Left colon (tissue), 2 donors: ENCODE measurements at places on chromosomes 1 and 21. TPM values are rescaled to one million over a fixed set of nuclear protein-coding genes. Genes with fewer than 3 reads are reported as not detected.

DNA sequence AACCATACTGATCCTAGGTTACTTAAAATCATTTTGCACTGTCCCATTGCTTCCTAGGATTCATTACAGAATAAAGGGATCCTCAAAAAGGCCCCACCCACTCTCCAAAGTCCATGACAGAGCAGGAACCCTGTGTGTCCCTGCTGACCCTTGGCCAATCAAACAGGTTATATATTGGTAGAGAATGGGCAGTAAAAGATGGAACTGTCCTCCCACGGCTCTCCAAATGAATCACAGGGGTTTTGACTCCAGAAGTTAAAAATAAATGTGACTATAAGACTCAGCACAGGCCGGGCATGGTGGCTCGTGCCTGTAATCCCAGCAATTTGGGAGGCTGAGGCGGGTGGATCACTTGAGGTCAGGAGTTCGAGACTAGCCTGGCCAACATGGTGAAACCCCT lies 65.5 kb downstream of the ACOT7 start:
- DNase-seq: no peak

The FNDC5 gene
- total RNA-seq: 0.85 TPM

GRCh38 chr1:46369542-46370213 lies 24.4 kb upstream of the FAAH start:
- DNase-seq: no peak

The HPCAL4 gene
- total RNA-seq: not detected

DNA sequence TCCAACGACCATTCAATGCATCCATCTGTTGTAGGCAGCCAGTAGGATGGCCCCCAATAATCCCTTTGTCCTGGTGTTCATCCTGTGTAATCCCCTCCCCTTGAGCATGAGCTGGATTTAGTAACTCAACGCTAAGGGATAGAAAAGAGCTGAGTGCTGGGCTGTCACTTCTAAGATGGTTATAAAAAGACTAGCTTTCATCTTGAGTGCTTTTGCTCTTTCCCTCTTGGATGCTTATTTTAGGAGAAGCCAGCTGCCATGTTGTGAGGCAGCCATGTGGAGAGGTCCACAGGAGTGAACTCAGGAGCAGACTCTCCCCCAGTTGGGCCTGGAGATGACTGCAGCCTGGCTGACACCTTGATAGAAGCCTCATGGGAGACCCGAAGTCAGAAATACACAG lies 401.5 kb downstream of the VAV3 start:
- no peak for DNase-seq

GRCh38 chr1:197471248-197471985 lies 203.4 kb downstream of the CRB1 start:
- DNase-seq: no peak

DNA sequence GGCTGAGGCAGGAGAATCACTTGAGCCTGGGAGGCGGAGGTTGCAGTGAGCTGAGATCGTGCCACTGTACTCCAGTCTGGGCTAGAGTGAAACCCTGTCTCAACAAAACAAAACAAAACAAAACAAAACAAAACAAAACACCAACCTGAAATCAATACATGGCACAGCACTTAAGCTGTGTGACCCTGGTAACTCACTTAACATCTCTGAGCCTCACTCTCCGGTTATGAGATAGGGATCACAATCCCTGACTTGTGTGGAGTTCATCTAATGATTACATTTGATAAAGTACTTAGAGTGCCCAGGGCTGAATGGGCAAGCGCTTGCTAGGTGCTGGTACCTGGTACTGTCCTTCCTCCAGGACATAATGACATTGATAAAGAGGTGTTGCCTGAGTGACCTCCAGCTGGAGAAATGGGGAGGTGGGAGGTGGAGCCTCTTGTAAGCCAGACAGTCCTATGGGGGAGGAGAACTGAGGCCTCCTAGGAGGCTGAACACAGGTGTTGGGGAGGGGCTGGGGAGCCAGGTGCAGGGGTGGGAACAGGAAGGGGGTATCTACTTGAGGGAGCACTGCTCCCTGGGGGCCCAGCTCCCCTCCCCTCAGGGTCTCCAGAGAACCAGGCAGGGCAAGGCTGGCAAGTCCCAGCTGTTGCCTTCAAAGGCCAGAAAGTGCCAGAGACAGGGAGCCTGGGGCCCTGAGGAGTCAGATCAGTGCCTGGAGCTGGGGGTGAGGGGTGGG lies 17.9 kb downstream of the FOXO6 start:
- DNase-seq: no peak

The LPGAT1 gene
- total RNA-seq: 46.0 TPM

- DNase-seq: no peak
Measured at GRCh38 chr1:81617308-81617967, 183.3 kb upstream of the ADGRL2 start.

DNA sequence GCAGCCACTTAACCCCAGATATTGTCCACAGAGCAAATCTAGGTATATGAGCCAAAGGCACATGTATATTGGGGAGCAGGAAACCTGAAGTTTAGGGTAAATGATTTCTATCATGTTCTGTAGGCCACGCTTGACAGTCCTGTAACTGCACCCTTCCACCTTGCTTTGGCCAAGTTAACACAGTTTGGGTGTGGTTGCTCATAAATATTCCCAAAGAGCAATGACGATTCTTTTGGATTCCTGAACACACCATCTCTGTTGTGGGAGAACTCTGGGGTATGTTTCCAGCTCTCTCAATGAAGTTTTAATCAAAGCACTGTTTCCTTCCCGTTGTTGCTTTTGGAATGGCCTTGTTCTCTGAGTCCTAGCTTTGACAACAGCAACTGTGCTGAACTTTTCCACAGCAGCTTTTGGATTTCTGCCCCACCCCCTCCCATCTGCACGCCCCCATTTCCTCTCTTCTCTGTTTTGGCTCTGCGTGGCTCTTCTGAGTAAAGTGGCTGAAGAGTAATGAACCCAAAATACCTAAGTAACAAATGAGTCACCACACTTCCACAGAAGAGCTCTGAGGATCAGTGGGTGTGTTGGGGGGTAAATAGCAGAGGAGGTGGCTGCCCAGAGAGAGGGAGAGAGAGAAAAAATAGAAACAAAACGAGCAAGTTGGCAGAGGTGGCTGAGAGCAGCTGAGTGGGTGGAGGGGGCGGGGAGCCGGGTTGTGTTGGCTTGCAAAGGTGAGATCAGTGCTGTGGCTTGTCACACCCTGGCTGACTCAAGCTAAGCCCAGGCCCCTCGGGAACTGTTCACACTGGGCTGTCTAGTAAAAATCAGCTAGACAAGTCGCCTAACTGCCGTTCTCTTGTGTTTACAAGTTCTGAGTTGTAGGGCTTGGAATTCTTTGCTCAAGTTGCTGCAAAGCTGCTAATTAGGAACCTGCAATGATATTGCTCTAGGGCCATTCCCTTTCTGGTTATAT lies 26.9 kb upstream of the RAP1A start:
- DNase-seq: peak; percentile 88

The PCBP3 gene
- total RNA-seq: 2.5 TPM

The PTAFR gene
- total RNA-seq: 2.4 TPM

- no peak for DNase-seq
Measured at GRCh38 chr1:6884652-6885153, 99.4 kb downstream of the CAMTA1 start.

DNA sequence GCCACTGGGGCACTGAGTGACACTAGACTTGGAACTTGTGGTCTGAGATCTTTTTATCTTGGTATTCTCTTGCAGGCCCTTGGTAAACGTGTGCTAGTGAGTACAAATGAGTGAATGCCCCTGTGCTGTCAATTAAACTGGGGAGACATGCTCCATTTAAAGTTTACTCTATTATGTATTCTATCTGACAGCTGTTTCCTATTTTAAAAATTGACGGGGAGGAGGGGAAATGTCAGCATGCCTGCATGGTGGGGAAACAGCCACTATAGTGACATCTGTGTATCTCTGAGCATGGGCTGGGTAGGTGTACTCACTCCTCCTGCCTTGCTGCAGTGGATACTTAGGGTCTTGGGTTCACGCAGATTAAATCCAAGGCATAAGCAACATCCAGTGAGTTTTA lies 59.0 kb upstream of the IKBKE start:
- no peak for DNase-seq

GRCh38 chr1:151839457-151840403 lies at the start of gene C2CD4D:
Gene C2CD4D (minus strand): TSS chr1:151839820. CDS start chr1:151838989, 831 bp downstream.
- DNase-seq: peak; percentile 86

DNA sequence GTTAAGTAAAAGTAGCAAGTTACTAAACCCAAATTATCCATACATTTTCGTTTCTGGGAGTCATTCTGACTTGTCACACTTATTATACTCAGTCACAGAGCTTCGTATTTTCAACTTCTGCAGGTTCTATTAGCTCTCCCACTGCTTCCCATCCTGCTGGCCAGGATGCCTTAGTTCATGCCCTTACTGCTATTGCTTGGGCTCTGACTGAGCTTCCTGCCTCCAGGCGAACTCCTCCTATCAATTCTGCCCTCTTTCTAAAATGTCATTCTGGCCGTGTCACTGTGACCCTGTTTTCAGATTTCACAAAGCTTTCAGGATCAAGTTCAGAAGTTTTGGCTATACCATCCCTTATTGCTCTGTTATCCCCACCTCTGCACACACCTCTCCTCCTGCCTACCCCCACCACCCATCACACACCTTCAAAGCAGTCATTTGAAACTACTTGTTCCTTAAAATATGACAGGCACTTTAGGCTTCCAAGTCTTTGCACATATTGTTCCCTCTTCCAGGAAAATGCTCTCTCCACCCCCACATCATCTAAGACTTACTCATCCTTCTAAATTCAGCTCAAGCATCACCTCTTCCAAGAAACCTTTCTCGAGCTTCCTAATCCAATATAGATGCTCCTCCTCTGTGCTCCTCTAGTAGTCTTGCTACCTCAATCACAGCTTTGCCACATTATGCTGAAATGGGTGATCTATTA lies 278.0 kb downstream of the BRINP2 start:
- DNase-seq: no peak

- DNase-seq: no peak
Measured at GRCh38 chr21:18478513-18478912, 74.9 kb upstream of the TMPRSS15 start.
